NCI-H2029 treated with DMSO at 0.1 percent for 48 hours (cell line): ENCODE measurements at places on chromosomes 4 and X.

GRCh38 chr4:151099976-151100417 lies 569 bp downstream of the RPS3A start:
- DNase-seq: no peak

DNA sequence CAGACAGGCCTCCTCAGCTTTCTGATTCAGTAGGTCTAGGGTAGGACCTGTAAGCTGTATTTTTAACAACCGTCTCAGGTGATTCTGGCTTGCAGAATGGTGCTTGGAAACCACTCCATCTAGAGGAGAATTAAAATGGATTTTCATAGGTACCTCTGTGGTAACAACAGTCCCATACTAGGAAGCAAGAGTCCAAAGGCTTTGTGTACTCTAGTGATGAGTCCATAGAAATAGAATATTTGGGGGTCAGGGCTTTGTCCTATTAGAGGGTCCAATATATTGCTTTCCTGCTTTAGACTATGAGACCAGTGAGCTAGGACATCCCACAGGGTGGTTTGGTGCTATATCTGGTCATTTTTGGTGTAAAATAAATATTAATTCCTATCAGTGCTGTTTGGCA lies 242.0 kb downstream of the SCFD2 start:
- no peak for DNase-seq

DNA sequence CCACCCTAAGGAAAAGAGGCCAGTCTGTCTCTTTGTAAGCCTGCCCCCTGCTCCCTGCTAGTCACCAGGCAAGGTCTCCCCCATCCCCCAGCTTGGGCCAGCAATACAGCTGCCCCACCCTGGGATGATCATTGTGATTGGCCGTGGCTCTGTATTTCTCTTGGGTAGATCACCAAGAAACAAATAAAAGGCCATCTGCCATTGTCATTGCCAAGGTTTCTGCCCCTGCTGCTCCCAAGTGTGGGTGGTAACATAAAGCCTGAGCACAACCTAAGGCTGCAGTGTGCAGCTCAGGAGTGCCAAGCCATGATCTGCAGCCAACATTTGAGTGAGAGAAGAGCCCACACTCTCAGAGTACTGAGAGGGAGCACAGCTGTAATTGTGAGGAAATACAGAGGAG lies 241.0 kb upstream of the POF1B start:
- no peak for DNase-seq

GRCh38 chrX:44422631-44423030 lies 79.2 kb upstream of the EFHC2 start:
- DNase-seq: no peak
